ENCODE measurements at places on chromosomes 4 and X.

GRCh38 chrX:113644426-113644825, 803.8 kb upstream of the AMOT start:
- no peak for DNase-seq

DNA sequence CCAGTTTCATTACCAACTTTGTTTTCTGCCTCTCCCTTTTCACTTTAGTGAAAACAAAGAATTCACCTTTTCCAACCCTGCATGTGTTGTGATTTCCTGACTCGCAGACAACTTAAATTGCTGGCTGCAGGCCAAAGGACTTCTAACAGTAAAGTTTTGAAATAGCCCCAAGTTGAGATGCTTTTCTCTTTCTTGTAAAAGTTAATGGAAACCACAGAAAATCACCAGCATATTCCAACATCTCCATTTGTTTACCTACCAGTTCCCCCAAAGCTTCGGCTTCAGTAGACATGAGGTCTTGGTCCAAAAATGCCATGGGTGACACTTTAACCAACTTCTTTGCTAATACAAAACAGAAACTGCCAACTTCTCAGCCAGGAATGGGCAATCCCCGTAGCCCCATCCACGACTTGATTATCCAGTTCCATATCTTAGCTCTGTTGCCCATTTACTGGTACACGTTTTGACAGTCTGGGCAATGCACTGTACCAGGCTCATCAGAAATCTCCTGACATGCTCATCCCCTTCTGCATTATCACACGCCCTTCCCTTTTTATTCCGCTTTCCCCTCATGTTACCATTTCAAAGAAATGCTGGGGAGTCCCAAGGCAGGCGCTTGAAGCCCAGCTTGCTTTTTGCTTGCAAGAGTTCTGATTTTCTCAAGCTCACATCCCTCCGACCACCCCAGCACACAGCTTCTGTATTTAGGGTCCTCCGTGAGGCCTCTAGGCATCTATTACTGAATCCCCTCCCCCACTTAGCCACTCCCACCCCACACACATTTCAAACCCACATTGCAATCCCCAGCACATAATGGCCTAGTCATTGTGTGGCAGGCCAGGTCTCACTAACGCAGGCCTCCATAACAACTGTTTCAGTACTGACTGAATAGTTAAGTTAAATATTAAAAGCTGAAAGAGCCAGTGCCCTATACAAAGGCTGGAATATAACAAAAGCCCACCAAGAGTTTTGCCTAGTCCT, 137.9 kb upstream of the S100G start:
- DNase-seq, result peak; percentile 62

- DNase-seq, result no peak
These were observed 19.1 kb upstream of the CISD2 start for GRCh38 chr4:102849579-102850104.

GRCh38 chrX:96909291-96909690, 25.6 kb downstream of the RPA4 start:
- DNase-seq, result no peak

GRCh38 chrX:29530501-29530900, 684.9 kb upstream of the MAGEB2 start:
- DNase-seq, result no peak

DNA sequence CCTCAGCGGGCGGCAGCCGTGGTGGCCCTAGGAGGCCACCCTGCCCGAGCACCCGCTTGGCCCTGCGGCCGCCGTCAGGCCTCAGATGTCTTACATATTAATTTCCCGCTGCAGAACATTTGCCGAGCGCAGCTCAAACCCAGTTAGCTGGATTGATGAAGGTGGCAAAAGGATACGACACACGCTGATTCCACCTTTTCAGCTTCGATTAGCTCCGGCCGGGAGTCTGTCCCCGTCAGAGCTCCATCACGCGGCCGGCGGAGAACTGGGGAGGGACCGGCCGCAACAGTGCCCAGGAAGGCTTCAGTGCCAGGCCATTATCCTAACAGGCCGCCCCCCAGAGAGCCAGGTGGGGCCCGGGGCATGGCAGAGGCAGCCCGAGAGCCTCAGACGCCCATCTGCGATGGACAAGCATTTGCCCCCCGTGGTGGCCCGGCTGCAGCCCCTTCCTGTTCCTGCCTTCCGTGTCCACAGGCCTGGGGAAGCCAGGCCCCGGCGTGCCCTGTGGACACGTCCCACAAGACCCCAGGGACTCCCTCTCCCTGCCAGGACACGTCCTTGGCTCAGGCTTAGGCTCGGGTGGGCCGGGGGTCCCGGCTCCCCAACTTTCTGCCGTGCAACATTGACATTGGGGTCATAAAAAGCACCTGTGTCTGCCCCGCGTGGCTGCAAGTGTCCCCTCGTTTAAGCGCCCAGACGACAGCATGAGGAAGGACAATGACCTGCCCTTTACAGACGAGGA, 133.8 kb upstream of the NKX1-1 start:
- DNase-seq, result no peak

DNA sequence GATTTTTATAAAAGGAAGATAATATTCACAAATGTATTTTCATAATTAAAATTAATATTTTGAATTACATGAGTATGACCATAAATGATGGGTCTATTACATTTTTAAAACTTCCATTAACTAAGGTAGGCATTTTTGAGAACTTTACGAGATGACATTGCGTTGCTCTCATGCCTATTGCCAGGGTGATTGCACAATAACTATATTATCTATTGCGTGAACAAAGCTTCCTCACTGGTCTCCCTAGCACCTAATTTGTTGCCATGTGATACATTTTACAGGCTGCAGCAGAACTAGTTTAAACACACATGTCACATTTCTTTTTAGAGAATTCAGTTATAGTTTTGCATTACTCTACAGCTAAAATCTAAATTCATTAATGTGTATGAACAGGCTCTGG, 289.7 kb upstream of the GRID2 start:
- DNase-seq, result no peak

- DNase-seq, result peak; percentile 60
These were observed 651 bp downstream of the NXT2 start for GRCh38 chrX:109537324-109537665.

DNA sequence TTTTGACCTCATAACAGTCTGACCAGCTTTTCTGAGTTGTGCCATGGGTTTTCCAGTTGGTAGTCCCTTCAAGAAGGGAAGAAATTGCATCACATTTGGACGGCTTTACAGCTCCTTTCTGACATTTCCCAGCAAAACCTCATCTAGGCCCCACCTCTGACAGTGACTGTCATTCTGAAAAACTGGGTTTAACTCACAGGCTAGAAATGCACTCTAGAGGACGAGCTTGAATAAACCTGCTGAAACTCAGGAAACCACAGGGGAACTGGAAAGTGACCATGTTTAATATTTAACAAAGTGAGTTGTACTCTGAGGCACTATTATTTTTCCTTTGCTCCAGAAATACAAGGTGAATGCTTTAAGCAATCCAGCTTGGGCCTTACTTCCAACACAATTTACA, 434.3 kb upstream of the RASGEF1B start:
- no peak for DNase-seq

GRCh38 chrX:41003506-41004270, 81.6 kb upstream of the USP9X start:
- no peak for DNase-seq

DNA sequence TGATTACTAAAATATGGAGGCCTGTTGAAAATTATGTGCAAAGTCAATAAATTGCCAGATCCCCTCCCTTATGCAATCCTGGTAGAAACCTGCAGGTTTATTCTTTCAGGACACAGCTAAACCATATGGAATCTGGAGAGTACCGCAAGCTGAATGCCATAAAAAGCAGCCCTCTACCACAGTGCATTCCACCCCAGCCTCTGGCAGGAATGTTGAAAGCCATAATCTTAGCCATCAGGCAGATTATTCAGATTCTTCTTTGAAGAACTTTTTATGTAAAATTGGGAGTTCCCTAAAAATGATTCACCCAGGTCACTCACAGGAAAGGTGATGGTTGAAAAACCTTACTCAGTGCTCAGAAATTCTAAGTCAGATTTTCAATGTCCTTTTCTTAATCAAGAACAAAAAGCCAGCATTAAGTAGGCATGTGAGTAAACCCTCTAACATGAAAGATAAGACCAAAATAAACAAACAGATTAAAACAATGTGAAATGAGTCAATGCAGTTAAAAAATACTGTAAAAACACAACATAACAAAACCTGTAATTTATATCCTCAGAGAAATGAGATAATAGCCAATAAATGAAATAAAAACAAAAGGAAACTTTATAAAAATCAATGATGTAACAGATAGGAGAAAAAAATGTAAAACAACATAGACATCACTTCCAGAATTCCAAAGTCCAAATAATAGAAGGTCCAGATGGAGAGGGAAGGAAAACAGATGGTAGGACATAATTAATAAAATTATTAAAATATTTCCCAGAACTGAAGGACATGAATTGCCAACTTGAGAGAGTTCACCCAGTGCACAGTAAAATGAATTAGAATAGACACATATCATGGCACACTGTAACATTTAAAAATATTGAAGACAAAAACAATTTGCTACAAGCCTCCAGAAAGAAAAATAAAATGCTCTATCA, 226.9 kb downstream of the FSTL5 start:
- DNase-seq, result no peak

GRCh38 chrX:107673431-107673830, 45.1 kb downstream of the PRPS1 start:
- DNase-seq, result no peak

DNA sequence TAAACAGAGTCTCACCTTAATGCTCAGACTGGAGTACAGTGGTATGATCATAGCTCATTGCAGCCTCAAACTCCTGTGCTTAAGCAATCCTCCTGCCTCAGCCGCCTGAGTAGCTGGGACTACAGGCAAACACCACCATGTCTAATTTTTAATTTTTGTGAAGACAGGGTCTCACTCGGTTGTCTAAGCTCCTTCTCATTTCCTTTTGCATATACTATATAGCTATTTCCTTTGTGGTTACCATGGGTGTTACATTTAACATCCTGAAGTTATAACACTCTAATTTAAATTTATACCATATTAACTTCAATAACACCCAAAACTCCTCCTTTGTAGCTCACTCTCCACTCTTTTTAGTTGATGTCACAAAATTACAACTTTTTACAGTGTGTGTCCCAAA, 114.3 kb downstream of the DCK start:
- DNase-seq, result no peak

GRCh38 chr4:1367230-1367935, 20.4 kb downstream of the UVSSA start:
- no peak for DNase-seq

DNA sequence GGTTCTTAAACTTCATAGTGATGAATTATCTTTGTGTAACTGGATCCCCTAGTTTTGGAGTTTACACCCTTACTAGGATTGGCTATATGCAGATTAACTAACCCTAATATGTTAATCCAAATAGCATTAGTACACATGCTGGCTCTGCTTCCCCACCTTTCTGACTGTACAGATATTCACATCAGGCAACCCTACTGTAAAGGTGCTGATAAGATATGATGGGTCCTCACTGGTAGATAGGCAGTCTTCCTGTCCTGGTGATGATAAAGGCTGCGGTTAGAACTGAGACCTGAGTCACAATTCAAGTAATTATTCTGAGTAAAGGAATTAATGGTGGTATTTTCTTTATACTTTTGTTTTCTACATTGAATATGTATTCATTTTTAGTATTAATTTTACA, 118.6 kb downstream of the COL4A5 start:
- no peak for DNase-seq

DNA sequence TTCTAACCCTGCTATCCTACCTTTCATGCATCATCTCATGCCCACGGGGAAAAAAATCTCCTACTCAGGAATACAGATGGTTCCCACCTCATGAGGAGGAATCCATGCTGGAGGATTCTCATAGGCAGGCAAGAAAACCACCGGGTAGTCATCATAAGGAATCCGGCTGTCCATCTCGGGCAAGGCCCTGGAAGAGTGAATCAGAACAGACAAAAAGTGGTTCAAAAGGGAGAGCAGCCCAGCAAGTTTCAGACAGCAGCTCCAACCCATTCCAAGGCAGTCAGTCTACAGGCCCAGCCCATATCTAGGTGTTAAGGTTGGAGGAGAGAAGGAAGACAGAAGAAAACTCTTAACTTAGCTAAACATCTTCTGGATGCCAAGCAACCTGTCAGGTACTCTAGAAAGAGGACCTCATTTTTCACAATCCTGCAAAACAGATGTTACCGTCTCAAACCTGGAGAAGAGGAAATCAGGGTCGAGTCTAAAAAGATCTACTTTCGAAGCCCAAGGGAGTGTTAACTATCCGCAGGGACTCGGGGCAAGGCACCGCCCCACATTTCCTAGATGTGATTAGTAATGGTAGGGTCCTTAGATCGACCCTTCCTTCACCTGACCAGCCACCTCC, 447 bp downstream of the PDZD11 start:
- no peak for DNase-seq

- no peak for DNase-seq
These were observed 102.4 kb upstream of the MAML3 start for GRCh38 chr4:140256335-140256734.

- no peak for DNase-seq
These were observed 5.0 kb upstream of the PPID start for GRCh38 chr4:158728236-158728635.

GRCh38 chr4:6526156-6526555, 48.8 kb upstream of the MAN2B2 start:
- DNase-seq, result no peak

- peak; percentile 3 for DNase-seq
These were observed 42.2 kb downstream of the SMIM10L2A start for GRCh38 chrX:135463937-135464336.

- no peak for DNase-seq
These were observed 62.5 kb downstream of the NPY1R start for GRCh38 chr4:163269869-163270268.

DNA sequence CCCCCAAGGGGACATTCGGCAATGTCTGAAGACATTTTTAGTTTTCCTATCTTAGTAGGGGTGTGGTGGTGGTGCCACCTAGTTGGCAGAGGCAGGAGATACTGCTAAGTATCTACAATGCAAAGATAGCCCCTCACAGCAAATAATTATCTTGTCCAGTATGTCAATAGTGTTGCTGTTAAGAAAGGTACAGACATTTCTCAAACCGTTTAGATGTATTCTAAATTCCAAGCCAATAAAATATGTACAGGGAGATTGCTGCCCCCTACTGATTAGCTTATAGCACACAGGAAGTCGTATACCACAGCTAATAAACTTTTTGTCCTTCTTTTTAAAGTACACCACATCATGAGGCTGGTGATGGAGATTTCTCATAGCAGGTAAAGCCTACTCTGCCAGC, 260.5 kb downstream of the TMA16 start:
- DNase-seq, result no peak

DNA sequence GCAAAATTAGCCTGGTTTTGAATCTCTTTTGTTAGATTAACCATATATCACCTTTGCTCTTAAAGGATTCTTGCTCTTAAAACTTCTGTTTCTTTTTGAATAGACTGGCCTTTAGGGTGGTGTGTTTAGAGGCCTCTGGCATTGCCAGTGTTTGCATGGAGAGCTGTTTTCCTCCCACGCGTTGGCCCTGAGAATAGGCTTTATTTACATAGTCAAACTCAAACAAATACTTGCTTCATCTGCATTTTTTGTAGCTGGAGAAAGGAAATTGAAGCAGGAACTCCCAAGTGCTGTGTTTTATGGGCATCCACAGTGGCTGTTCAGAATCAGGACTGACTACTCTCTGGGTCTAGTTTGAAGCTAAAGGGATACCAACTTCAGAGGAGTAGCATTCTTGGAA, 2.7 kb downstream of the SHROOM2 start:
- peak; percentile 25 for DNase-seq

- DNase-seq, result peak; percentile 76
These were observed 105.4 kb upstream of the TBC1D9 start for GRCh38 chr4:140861359-140862176.

Data from dermis microvascular lymphatic vessel endothelial cell (primary cell).